ENCODE measurements at places on chromosomes 13 and 19.

DNA sequence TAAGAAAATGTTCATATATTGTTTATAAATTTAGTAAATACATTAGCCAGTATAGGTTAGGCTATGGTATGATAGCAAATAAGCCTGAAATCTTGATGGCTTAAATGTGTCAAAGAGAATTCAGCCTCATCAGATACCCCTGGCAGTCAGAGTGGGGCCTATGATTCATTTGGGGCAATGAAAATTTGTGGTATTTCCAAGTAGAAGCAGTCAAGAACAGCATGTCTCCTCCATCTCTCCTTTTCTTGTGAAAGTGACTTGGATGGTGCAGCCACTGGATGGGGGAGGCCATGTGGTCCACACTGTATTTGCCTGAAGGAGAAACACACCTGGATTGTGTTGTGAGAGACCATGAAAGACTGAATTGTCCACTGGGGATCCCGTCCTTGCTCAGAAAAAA, 82.7 kb downstream of the DLEU7 start:
- no peak for DNase-seq

DNA sequence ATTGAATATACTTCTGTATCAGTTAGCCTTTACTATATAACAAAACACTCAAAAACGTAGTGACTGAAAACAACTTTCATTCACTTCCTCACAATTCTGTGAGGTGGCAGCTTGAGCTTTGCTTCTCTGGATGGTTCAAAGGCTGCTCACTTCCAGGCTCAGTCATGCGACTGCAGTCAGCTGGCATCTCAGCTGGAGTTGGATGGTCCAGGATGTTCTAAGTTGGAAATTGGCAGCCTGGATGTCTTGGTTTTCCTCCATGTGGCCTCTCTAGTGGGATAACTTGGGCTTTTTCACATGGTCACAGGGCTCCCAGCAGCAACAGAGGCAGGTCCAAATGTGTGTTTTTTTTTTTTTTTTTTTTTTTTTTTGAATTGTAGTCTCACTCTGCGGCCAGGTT, 204.4 kb downstream of the LACC1 start:
- DNase-seq, result no peak

- no peak for DNase-seq
These were observed 535.9 kb downstream of the GPC5 start for GRCh38 chr13:91934354-91934753.

DNA sequence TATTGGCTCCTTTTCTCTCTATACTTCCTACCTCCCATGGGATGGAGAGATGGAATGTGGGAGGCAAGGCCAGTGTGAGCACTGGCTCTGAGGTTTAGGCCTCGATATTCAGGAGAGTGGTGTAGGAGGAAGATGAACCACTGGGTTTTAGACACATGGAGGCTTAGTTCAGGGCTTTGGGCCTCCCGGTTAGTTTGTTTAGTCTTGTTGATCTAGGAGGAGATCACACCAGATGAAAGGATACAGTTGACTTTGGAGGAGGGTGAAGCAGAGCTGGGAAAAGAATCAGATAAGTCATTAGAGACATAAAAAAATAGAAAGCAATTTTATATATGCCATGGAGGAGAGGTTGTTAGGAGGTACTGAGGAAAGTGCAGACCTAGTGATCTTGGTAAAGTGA, 30.9 kb downstream of the RNASEH2B start:
- no peak for DNase-seq

DNA sequence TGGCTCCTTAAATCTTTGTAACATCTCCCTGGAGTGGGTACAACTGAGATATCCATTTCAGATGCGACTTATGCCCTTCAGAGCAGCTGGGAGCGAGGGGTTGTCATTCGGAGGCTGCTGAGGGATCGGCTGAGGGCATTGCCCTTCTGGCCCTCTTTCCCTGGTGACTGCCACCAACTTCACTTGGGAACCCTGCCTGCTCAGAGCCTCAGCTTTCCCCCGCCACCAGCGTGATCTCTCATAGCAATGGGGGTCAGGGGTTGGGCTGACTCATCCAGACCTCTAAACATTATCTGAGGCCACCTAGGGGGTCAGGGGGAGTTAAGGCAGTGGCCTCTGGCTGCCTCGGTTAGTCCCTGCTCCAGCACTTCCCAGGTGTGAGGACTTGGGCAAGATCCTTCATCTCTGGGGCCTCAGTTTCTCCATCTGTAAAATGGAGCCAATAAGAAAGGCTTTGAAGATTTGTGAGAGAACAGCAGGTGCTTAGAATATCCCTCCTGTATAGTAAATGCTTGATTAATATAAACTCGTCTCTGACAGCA, 1.1 kb downstream of the PRX start:
- DNase-seq, result no peak

- DNase-seq, result no peak
These were observed 22.6 kb downstream of the SAE1 start for GRCh38 chr19:47153266-47153665.

- peak; percentile 22 for DNase-seq
These were observed 1.3 kb upstream of the CALM3 start for GRCh38 chr19:46599716-46600373.

DNA sequence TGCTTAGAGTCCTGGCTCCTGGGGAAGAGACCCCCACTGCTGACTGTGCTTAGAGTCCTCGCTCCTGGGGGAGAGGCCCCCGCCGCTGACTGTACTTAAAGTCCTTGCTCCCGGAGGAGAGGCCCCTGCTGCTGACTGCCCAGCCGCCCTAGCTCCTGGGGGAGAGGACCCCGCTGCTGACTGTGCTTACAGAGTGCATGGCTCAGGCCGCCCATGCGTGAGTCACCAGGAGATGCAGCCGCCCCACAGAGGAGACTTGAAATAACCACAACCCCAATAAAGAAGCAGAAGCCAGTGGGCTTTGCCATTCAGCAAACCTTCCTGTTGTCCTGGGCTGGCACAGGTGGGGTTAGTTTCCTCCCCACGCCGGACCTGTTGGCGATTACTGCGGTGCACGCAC, 79.2 kb upstream of the C13orf46 start:
- DNase-seq, result no peak

DNA sequence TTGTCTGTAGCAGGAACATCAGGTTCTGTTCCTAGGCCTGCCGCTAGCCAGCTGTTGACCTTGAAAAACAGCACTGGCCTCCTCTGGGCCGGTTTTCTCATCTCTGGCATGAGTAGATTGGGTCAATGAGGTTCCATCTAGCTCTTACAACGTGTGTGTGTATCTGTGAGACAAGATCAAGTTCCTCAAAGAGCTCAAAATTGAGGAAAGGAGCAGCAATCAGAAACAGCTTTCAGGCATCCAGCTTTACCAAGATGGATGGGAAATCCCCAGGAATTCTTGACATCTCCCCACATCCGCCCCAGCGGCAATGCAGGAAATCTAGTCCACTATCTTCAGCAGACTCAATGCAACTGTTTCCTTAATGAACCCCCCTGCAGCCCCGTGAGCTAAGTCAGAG, 4.9 kb downstream of the FLT1 start:
- DNase-seq, result no peak

GRCh38 chr19:1676351-1677266, 24.2 kb upstream of the TCF3 start:
- no peak for DNase-seq

- no peak for DNase-seq
These were observed 3.9 kb downstream of the CIC start for GRCh38 chr19:42272989-42273406.

GRCh38 chr13:43305416-43305815, 282.0 kb downstream of the DNAJC15 start:
- no peak for DNase-seq

DNA sequence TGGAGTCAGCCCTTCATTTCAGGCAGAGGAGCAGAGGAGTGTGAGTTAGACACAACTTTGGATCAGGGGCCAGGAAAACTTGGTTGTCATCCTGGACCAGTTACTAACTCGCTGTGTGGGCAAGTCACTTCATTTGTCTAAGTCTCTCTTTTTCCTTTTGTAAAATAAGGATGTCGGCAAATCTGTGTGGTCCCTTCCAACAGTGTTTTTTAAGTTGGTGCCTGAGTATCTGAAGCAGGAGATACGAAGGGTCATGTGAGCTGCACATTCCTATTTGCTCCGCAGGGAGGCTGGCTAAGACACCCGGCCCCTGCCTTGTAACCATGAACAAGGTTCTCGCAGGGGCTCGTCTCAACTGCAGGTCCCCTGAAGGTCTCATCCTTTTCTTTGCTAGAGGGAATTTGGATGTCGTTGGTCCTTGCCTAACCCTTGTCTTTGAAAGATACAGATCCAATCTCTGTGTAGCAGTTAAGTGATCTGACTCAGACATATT, 64.3 kb downstream of the LRCH1 start:
- DNase-seq, result no peak

DNA sequence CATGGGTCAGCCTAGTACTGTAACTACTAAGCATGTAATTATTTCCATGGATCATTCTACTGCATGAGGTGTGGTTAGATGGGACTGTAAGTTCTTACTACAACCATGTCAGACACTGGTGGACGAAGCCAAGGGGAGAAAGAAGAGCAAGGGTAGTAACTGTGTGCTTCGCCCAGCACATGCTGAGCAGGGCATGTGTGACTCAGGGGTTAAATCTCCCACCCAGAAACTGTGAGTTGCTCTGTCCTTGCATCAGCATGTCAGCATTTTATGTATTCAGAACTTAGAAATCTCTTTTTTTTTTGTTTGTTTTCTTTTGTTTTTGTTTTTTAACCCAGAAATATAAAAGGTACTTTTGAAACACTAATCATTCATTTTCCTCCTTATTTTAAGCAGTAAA, 436.6 kb upstream of the KLF12 start:
- DNase-seq, result no peak

- DNase-seq, result no peak
These were observed 934.6 kb downstream of the SLITRK1 start for GRCh38 chr13:82947683-82948082.

DNA sequence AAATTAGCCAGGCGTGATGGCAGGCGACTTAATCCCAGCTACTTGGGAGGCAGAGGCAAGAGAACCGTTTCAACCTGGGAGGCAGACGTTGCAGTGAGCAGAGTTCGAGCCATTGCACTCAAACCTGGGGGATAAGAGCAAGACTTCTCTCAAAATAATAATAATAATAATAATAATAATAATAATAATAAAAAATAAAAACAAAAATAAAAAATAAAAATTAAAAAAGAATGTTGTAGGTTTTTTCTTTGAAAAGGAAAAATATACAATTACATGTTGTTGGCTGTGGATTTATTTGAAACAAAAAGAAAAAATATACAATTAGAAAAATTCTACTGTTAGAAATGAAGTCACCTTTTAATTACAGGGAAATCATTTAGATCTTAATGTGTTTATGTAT, 11.5 kb upstream of the PRODH2 start:
- no peak for DNase-seq

- no peak for DNase-seq
These were observed 56.0 kb upstream of the MYO16 start for GRCh38 chr13:108573455-108573854.

GRCh38 chr19:23992348-23992747, 77.7 kb downstream of the ZNF726 start:
- no peak for DNase-seq

DNA sequence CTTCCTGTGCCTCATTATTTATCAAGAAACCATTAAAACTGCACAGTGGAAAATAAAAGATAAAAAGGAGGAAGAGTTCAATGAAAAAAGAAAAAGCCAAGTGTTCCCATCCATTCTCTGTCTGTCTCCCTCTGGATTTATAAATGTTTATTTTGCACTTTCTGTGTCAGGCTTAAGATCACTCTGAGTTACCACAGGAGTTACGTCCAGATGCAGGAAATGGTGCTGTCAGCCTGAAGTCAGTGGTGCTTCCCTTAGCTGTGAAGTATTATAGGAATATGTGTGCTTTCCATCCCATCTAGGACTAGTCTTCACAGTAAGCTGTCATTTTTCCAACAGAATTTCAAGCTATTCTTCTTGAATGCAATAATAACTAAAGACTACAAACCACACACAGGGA, 420.2 kb downstream of the KCTD12 start:
- no peak for DNase-seq

- DNase-seq, result no peak
These were observed 33.7 kb downstream of the SUGT1 start for GRCh38 chr13:52686376-52686775.

- no peak for DNase-seq
These were observed 2.3 kb downstream of the CEACAM18 start for GRCh38 chr19:51480590-51480989.

- peak; percentile 45 for DNase-seq
These were observed 18.7 kb downstream of the MIPEP start for GRCh38 chr13:23870356-23871140.

- DNase-seq, result no peak
These were observed 21.5 kb downstream of the OLFM4 start for GRCh38 chr13:53050151-53050550.

DNA sequence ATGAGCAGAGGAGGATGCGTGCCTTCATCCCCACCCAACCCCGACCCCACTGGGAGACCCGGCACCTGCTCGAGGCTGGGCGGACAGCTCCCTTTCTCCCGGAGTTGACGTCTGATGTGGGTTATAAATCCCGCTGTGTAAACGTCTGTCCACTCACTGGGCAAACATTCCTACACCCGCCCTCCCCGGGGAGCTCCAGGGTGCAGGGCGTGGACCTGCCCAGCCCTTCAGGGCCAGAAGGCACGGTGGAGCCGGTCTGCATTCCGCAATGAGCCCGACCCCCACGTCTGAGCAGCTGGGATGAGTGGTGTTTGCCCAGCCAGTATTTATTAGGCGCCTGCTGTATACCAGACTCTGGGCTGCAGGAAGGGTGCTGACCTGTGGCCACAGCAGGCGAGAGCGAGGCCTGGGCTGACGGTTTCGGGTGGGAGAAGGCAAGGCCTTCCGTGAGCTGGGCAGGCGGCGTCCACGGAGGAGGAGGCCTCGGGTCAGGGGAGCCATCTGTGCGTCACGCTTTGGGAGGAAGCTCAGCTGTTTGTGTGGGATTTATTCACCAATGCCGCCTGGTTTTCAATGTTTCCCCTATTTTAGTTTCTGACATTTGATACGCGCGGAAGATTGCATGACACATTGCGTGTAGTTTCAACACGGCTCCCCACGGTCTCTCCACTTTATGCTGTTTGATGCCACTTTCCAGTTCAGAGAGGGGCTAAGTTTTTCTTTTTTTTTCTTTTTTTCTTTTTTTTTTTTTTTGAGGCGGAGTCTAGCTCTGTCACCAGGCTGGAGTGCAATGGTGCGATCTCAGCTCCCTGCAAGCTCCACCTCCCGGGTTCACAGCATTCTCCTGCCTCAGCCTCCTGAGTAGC, 2.0 kb downstream of the MISP start:
- DNase-seq, result peak; percentile 47

- DNase-seq, result no peak
These were observed 619.6 kb downstream of the KCTD12 start for GRCh38 chr13:76266561-76266960.

All from Karpas-422 (cell line).